Stimulated activated CD8-positive, alpha-beta memory T cell treated with anti-CD3 and anti-CD28 coated beads, Interleukin-7, amount 100 ng/mL, for 1 hour (primary cell): ENCODE measurements at places on chromosomes 4 and X.

GRCh38 chrX:150767475-150768131 is 74.4 kb downstream of the MTMR1 start:
- DNase-seq: no peak

- no peak for DNase-seq
Measured at GRCh38 chr4:5921101-5921980, 28.5 kb upstream of the CRMP1 start.

- peak; percentile 13 for DNase-seq
Measured at GRCh38 chrX:76428243-76429130, 977 bp downstream of the MAGEE1 start.

DNA sequence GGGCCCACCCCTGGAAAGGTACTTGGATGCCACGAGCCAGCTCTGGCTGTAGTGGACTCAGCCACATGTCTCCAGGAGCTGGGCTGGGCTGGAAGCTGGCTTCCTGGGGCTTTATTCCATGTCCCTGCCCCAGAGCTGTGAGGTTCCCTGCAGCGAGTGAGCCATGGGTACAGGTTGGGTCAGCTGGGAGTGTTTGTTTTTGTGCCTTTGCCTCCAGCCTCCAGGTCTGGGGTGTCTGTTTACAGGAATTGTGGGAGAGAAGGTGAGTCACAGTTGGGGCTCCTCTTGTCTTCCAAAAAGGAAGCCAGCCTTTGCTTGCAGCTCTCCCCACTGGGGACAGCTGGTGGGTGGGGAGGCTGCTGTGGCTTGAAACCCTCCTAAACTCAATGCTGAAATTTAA is 21.5 kb downstream of the SORCS2 start:
- no peak for DNase-seq

DNA sequence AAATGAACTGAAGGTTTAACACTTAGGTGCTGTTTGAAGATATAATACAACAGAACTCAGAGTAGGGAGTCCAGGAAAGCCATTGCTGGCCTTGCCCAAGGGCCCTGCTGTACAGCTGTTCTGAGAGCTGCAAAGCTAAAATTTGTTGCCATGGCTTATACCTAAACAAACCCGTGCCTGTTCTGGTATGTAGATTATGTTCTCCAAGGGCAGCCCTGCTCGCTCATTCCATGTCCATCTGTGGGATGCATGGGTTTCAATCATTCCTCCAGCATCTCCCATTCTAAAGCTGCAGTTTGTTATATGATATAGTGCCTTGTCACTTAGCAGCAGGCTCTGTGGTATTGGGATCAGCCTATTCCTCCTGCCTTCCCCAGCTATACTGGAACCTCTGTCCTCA is 80.8 kb upstream of the BMPR1B start:
- no peak for DNase-seq

DNA sequence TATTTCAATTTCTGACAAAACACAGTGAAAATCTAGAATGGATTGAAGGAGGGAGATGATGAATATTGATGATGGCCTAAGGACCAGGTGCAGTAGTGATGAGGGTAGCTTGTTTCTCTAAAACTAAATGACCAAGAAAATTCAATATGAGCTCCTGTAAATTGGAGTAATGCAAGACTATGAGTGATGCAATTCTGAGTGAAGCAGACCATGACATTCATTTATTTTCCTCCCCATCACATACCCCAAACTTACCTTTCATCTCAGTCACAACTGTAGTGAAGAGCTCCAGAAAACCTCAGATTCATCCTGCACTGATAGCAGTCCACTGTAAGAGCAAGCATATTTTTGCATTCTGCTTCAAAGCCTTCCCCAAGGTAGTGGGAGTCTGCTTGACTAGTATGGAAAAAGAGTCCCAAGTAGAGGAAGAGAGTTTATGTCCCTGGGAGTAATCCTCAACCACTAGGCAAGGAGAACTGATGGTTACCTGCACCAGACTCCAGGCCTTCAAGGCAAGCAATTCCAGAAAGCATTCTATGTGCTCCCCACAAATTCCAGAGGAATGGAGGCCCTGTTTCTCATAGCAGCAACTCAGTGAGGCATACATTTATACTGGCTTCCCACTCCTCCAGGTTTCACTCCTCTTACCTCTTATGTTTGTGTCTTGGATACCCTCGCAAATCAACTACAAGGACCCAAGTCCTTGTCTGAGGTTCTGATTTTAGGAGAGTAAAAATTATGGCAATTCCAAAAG is 47.2 kb downstream of the CXCL1 start:
- DNase-seq: no peak
